Stimulated activated CD8-positive, alpha-beta memory T cell treated with anti-CD3 and anti-CD28 coated beads, Interleukin-4, amount 100 ng/mL, for 1 hour (primary cell): ENCODE measurements at places on chromosomes 1 and 21.

DNA sequence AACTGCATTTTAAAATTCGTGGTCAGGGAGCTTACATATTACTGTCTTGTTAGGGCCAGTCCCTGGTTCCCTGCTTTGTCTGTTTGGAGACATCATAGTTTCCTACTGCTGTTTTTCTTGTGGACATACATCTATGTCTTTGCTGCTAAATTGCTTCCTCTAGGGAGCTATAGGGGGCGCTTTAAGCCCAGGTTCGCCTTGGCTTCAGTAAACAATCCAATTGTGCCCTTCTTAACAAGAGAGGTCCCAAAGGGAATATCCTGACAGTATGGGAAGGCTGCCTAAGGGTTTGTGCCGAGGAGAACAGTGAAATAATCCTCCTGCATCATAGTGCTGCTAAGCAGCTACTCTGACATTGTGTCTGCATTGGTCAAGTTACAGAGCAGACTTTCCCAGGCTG, 112.5 kb downstream of the USH2A start:
- DNase-seq = no peak

DNA sequence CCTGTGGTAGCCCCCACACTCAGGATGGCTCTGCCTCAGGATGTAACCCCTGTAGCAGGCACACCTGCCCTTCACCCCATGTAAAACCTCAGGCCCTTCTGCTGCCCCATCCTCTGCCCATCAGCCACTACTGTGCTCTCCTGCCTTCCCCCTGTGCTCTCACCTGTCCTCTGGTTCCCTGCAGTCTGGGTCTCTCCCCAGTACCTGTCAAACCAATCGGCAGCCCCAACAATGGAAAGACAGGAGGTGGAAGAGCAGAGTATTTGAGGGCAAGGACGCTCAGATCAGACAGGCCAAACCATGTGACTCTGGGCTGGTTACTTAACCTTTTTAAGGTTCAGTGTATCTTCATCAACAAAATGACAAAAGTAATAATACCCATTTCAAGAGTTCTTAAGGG, 30.9 kb downstream of the SMIM12 start:
- DNase-seq = no peak

GRCh38 chr21:16751695-16752474, 761.0 kb upstream of the CXADR start:
- DNase-seq = no peak

GRCh38 chr1:205494115-205494514, 10.4 kb upstream of the CDK18 start:
- no peak for DNase-seq

GRCh38 chr1:35178874-35179380, 14.0 kb downstream of the SFPQ start:
- no peak for DNase-seq

DNA sequence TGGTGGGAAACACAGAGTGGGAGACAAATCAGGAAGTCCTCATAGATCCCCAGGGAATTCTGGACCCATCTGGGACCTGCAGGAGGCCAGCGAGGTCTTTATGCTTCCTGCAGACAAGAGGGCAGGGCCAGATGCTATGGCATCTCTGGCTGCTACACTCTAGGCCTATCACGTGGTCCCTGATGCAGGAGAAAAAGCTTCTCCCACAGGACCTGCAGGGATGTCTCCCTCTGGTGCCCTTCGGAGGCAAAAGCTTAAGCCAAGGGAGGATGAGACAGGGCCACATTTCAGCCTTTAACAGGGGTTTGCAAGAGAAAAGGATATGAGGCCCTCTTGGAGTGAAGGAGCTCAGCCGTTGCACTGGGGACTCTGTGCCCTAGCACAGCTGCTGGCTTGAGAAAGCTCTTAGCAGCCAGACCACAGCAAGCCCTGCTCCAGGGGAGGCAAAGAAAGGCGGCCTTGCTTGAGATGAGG, 243.0 kb downstream of the C1orf94 start:
- DNase-seq = no peak

- DNase-seq = no peak
Measured at GRCh38 chr1:228958741-228959140, 223.5 kb downstream of the RHOU start.

DNA sequence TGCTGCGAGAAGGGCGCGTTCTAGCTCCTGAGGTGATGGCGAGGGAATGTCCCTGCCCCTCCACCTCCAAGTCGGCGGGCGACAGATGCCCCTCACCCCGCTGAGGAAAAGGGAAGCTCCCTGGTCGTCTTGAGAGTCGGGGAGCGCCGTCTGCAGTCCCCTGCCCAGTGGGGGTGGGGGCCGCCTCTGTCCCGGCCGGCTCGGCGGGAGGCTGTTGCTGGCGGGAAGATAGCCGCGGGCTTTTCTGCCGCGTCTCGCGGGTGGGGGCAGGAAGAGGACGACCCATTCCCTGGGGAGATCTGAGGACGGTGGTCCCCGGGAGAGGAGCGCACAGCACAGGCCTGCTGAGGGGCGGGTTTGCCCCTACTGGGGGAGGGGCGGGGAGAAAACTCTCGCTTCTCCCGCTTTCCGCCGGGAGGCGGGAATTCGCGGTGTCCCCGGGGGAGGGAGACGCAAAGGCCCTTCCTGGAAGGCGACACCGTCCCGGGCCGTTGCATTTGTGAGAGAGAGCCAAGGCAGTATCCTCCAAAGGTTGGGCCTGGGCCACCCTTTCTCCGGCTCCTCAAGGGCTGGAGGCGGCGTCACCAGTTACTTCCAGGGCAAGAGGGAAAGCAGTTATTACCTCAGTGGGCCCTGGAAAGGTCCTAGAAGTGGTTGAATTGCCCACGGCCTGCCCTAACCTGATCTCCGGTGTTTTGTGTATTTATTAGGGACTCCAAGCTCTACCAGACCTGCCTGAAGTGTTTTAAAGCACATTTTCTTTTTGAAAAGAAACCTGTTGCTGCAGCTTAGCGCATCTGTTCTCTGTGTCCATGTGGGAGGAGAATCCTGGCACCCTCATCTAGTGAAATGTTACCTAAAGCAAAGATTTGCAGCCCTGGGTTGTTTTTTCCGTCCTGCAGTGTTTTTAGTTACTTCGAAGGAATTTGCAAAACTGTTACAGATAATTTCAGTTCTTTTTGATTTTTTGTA, 648 bp downstream of the S100PBP start:
- DNase-seq = no peak
